ENCODE measurements at places on chromosomes 7 and 10. TPM values are rescaled to one million over a fixed set of nuclear protein-coding genes. Genes with fewer than 3 reads are reported as not detected.

CARD11 gene
- 2.8 TPM for total RNA-seq

DPP6 gene
- total RNA-seq = not detected

IFIT3 gene
- 7.2 TPM for total RNA-seq

SLK gene
- 43.1 TPM for total RNA-seq

ACTL6B gene
- not detected for total RNA-seq

AEBP1 gene
- total RNA-seq = 34.4 TPM

DOCK4 gene
- total RNA-seq = 14.4 TPM

All from smooth muscle cell of the umbilical artery (primary cell).